NCI-H510A treated with DMSO at 0.1 percent for 48 hours (cell line): ENCODE measurements at places on chromosomes 11 and 22.

DNA sequence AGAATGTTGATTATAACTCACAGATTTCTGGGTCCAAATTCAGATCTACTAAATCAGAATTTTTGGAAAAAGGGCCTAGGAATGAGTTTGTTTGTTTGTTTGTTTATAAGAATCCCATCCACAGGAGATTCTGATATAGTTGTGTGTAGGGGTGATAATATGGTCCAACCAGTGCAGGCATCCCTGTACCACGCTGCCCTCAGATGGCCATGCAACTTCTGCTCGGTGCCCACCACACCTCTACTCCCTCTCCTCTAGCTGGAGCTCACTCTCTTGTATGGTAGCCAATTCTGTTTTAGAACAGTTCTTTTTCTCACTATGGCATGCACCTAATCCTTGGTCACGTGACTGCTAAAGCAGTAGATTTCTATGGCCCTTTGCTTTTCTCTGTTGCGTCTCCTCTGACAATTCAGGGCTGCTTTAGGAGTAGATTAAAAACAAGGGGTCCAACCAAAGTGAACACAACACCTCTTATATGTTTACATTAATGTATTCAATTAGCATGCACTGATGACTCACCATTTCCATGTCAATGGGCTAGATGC lies 103.3 kb upstream of the KCNA4 start:
- no peak for DNase-seq

DNA sequence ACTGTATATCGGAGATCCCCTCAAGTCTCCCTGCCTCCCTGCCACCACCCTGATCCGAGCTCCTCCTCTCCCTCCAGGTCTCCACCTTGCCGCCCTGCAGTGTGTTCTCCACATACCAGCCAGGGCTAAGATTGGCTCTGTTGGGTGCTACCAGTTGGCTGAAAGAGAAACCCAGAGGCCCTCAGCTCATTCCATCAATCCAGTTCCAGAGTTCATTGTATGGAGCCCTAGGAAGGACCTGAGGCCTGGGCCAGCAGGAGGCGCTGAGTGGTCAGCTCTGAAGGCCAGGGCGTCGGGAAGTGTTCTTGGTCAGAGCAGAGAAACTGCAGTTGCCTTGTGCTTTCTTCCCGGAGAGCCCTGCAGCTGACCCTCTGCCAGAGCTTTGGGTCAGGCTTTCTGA lies 2.2 kb upstream of the TOP3B start:
- DNase-seq, result no peak

GRCh38 chr11:123351375-123351774 lies 78.7 kb upstream of the GRAMD1B start:
- no peak for DNase-seq

GRCh38 chr11:45655831-45656230 lies 9.6 kb downstream of the CHST1 start:
- no peak for DNase-seq

DNA sequence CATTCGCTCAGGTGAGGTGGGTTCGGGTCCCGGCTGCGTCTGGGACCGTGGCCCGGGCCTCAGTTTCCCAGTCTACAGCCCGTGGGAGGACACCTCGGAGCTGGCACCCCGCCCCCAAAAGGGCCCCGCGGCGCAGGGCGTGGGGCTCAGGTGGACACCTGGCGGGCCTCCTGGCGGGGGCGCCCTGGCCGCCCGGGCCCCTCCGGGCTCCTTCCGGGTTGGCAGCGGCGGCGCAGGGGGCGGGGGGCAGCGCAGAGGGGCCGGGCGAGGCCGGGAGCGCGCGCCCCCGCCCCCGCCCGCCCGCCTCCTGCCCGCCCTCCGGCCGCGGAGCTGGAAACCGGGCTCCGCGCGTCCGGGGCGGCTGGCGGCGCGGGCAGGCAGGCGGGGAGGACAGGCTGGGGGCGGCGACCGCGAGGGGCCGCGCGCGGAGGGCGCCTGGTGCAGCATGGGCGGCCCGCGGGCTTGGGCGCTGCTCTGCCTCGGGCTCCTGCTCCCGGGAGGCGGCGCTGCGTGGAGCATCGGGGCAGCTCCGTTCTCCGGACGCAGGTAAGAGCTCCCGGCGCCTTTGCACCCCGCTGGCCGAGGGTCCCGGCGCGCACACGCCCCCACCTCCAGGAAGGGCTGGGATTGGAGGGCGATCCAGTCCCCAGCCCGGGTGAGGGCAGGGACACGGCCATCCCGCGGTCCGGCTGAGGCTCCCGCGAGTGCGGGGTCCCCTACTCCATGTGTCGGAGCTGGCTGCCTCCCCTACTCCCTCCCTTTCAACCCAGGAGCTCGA lies at the start of gene EMID1:
Gene EMID1, plus strand, starts transcription at position 303 of the 778 bp plus-strand sequence. Its CDS starts 143 bp downstream, at position 446.
- peak; percentile 13 for DNase-seq

- DNase-seq, result no peak
These were observed 32.2 kb downstream of the ARAP1 start for GRCh38 chr11:72720047-72720446.

DNA sequence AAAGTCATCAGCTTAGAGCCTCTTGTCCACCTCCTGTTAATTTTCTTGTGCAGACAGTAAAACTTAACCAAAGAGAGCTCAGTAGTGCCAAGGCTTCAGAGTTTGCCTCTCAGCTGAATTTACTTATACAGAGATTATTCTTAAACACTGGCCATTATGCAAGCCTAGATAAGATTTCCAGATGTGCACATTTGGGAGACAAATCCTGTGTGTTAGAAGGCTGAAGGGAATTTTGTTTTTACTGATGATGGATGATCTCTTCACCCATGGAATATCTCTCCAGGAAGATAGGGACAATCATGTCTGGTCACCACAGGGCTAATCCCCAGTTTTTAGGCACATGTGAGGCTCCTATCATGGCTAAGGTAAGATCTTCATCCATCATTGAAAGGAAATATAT lies 157.6 kb upstream of the FAT3 start:
- DNase-seq, result no peak

GRCh38 chr11:5631417-5631816 lies 6.6 kb downstream of the TRIM34 start:
- DNase-seq, result no peak

- DNase-seq, result no peak
These were observed 818.6 kb upstream of the FAT3 start for GRCh38 chr11:91406009-91406408.

GRCh38 chr11:17827006-17827405 lies 92.4 kb downstream of the KCNC1 start:
- peak; percentile 41 for DNase-seq
